Renal cortical epithelial cell (primary cell): ENCODE measurements at places on chromosomes 11 and 22. TPM values are rescaled to one million over a fixed set of nuclear protein-coding genes. Genes with fewer than 3 reads are reported as not detected.

- no peak for DNase-seq
These were observed 39.9 kb downstream of the MYEOV start for GRCh38 chr11:69333879-69334278.

DNA sequence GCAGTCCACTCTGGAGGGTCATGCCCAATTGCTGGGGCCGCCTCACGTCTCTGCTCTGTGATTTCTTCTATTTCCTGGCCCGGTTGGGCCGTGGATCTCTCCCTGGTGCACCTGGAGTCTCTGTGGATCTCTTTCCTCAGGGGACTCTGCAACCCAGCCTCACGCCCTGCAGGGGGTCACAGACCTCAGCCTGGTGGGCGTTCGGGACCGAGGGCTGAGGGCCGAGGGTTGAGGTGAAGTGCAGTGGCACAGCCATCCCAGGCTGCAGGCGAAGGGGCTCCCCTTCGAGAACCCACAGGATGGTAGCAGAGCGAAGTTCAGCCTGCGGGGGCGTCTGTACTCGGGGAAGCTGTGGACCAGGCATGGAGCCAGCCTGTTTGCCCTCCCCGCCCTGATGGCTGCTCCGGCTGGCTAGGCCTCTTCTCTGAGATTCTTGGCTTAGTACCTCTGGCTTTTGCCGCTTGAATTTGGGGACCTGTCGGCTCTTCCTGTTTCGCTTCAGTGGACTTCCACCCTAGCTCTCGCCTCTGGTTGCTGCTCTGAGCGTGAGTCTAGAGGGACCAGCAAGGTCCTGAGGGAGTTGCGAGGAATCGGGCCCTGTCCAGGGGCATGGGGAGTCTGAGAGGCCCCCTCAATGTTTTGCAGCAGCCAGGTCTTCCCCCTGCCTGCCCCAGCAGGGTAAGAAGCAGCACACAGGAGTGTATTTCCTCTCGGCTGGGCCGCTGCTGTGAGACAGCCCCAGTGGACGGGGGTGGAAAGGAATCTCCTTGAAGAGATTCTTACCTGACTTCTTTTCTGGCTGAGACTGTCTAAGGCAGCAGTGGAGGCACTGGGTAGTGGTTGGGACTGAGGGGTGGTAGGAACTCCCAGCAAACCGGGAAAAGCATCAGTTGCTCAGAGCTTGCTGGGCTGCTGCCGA is 140.8 kb downstream of the TBC1D22A start:
- DNase-seq: no peak

DNA sequence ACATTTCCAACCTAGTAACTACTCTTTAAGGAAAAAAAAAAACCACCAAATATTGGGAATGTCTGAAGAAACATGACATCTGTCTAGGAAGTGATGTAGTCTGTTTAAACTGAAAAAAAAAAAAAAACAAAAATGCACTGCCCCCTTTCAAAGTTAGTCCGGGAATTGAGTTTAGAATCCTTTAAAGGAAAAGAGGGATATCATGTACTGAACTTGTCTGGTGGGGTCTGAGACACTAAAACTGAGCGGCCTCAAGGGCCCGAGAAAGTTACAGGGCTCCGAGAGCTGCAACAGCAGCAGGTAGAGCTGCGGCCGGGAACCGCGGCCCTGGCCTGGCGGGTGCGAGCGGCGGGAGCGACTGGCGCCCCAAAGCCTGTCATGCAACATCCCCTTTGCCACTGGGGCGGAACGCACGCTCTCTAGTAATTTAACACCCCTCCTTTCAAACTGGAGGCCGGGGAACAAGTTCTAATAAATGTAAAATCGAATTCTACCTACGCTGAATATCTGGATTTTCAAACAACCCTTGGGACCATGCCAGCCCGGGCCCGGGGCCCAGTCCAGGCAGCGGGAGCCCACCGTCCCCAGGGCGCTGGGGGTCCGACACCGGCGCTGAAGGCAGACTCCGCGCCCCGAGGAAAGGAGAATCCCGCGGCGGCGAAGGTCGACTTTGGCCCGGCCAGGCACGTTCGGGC is 736 bp downstream of the RDX start:
- no peak for DNase-seq

Gene KCNJ1
- 33.8 TPM in 1 of 2 replicates, not detected in the other for total RNA-seq

Gene ZNF70
- 0.87 and 4.3 TPM in 2 replicates for total RNA-seq

Gene TUBA8
- 0.35 and 1.2 TPM in 2 replicates for total RNA-seq

Gene PANX2
- not detected in 2 replicates for total RNA-seq
